Fibroblast of skin of abdomen (primary cell): ENCODE measurements at places on chromosomes 16 and 17.

DNA sequence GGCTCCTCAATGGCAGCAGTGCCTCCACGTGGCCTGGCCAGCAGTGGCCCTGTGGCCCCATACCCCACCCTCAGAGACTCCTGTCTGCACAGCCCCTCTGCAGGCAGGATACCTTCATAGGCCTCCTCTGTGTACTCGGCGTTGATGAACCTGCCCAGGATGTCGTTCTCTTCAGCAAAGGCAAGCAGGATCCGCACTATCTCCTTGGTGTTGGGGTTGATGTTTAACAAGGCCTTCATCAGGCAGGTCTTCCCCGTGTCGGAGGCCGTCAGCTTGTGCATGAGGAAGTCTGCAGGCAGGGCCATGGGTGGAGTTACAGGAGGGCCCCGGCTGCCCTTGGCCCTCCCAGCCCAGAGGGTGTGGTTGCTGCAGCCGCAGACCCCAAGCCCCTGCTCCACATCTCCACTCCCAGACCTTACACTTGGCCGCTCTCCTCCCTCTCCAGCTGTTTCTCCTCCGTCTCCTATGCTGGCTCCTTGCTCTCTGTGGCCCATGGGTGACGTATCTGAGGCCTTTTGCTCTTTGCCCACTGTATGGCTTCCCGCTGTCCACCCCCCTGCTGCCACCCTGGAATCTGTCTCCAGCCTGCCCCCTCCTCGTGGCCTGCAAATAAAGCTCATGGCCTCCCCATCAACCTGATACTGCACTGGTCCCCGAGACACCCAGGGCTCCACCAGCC lies 15.1 kb downstream of the TRPV3 start:
- DNase-seq, result no peak

DNA sequence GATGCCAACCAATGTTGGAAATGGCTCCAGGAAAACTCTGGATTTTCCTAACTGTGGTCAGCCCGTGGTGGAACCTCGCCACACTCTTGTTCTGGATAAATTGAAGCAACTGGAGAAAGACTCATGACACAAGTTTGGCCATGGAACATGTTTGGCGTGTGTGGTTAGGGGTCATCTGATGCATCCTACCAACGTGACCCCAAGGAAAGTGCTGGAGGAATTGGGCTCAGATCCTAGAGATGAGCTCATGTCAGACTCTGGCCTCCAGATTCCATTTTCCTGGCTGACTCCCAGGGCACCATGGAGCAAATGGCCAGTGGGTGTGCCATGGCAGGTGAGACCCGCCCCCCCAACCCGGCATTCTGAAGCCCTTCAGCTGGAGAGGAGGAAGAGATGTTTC lies 58.5 kb downstream of the CACNG5 start:
- DNase-seq, result no peak

- no peak for DNase-seq
Observed at GRCh38 chr17:15650741-15651582, 31.5 kb upstream of the FBXW10B start.

GRCh38 chr16:56675685-56676210 lies 6.1 kb downstream of the MT1H start:
- DNase-seq, result no peak

- DNase-seq, result no peak
Observed at GRCh38 chr16:35144212-35144932, 1685.0 kb downstream of the TP53TG3F start.

- DNase-seq, result no peak
Observed at GRCh38 chr17:39239640-39240314, 14.0 kb upstream of the STAC2 start.

DNA sequence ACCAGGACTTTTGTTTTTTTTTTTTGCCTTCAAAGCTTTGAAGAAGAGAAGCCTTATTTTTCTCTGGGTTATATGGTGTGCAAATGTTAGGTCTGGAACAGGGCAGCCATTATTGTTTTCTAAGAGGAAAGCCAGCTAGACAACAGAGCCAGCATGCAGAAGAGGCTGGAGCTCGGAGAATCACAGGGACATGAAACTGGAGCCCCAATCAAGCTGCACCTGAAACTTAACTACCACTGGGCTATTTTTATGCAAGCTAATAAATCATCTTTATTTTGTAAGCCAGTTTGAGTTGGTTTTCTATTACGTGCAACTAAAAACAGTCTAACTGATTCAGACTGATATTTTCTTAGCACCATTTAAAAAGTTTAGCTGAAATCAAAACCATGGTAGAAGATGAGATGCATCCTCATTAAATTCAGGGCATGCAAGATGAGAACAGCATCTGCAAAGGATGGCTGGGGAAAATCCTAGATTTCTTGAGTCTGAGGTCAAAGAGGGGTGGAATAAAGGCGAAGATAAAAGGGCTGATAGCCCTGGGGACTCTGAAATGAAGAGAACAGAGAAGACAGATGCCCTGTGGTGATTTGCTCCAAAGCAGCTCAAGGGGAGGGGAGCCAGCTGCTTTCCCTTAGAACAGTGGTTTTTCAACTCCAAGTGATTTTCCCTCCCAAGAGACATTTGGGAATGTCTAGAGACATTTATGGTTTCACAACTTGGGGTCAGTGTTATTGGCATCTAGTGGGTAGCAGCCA lies 177.1 kb upstream of the WSCD1 start:
- DNase-seq, result no peak

DNA sequence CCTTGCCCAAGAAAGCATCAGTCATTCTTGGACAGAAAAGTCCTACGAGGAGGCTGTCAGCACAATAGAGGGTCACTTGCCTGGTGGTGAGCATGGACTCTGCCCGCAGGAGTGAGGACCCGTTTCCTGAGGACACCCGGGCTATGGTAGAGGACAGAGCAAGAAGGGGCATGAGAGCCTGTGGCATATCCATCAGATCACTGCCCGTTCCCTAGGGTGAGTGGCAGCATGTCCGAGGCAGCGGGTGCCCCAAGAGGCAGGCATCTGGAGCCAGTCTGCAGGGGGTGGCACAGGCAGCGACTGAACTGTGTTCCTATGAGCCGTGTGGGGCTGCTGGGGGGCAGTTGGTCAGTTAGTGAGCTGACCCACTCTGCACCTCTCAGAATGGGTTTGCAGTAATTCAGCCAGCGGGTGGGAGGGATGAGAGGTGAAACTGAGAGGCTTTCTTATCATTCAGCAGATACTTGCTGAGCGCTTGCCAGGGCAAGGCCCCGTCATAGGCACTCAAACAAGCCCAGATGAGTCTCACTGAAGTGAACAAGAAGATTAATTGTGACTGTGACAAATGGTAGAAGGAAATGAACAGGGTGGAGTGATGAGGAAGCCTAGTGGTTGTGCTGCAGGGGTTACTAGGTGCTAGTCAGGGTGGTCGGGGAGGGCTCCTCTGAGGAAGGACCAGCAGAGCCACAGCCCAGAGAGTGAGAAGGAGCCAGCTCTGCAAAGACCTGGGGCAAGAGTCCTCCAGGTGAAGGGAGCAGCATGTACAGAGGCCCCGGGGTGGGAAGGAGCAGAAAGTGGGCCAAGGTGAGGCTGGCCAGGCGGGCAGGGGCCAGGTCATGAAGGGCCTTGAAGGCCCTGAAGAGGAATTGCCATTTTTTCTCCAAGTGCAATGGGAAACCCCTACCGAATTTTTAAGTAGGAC lies 87.9 kb downstream of the CLEC16A start:
- DNase-seq, result no peak

GRCh38 chr16:89670496-89671431 lies 13.1 kb downstream of the SPATA33 start:
- DNase-seq, result no peak

GRCh38 chr17:64750478-64750877 lies 88.4 kb upstream of the SMURF2 start:
- DNase-seq, result no peak

- no peak for DNase-seq
Observed at GRCh38 chr17:79841369-79842135, 2.3 kb upstream of the CBX4 start.

- DNase-seq, result peak; percentile 19
Observed at GRCh38 chr17:44970136-44970741, 2.1 kb upstream of the C1QL1 start.

GRCh38 chr16:30740364-30741251 lies 7.6 kb upstream of the PHKG2 start:
- DNase-seq, result peak; percentile 21

- DNase-seq, result no peak
Observed at GRCh38 chr17:57557416-57557815, 187.7 kb downstream of the CCDC182 start.

- no peak for DNase-seq
Observed at GRCh38 chr17:71978435-71978834, 142.4 kb upstream of the SOX9 start.

DNA sequence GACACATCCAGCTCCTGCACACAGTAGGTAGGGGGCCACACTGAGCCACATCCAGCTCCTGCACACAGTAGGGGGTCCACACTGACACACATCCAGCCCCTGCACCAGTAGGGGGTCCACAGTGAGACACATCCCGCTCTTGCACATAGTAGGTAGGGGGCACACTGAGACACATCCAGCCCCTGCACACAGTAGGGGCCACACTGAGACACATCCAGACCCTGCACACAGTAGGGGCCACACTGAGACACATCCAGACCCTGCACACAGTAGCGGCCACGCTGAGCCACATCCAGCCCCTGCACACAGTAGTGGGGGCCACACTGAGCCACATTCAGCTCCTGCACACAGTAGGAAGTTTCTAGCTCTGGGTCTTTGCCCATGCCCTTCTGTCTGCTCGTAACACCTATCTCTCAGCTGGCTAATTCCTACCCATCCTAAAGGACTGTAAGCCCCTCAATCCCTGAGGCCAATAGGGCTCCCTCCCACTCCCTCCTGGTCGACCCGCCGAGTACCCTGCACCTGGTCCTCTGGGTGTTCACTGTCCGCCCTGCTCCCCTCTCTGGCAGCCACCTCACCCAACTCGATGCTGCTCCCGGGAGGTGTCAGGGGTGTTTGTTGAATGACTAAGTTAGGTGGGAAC lies 9.4 kb upstream of the ATP2A3 start:
- no peak for DNase-seq

DNA sequence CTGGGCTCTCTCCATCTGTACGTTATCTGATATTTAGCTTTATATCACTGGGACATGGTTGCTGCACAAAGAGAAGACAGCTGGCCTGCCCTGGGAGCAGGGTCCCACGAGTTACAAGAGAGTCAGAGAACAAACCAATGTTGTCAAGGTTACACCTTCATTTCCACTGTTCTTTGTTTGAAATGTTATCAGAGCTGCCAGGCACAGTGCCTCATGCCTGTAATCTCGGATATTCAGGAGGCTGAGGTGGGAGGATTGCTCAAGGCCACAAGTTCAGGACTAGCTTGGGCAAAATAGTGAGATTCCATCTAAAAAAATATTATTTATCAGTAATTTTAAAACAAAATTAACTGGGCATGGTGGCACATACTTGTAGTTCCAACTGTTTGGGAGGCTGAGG lies 34.6 kb downstream of the ATP6V0A1 start:
- no peak for DNase-seq

GRCh38 chr17:35765086-35765710 lies 4.5 kb downstream of the C17orf50 start:
- peak; percentile 45 for DNase-seq

DNA sequence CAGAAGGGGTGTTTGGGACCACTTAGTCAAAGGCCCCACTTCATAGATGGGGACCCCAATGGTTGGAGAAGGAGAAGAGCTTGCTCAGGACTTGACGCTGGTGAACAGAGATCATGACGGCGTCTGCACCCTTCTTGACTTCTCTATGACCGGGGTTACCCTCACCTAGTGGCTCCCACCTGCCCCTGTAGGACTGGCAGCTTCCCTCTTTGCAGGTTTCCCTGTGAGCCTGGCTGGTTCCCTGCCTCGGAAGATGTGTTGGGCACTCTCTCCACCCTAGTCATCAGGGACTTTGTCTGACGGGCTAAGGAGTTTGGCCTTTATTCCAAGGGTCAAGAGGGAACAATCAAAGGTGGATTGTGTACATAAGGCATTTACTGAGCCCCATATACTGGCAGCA lies 22.7 kb downstream of the TBX4 start:
- no peak for DNase-seq

- no peak for DNase-seq
Observed at GRCh38 chr17:49775546-49776260, 11.8 kb upstream of the FAM117A start.

- peak; percentile 81 for DNase-seq
Observed at GRCh38 chr16:69906838-69907401, 44.2 kb upstream of the CLEC18A start.

GRCh38 chr17:40374821-40375498 lies 10.4 kb upstream of the GJD3 start:
- no peak for DNase-seq

- DNase-seq, result no peak
Observed at GRCh38 chr17:13665872-13666635, 64.3 kb upstream of the HS3ST3A1 start.

DNA sequence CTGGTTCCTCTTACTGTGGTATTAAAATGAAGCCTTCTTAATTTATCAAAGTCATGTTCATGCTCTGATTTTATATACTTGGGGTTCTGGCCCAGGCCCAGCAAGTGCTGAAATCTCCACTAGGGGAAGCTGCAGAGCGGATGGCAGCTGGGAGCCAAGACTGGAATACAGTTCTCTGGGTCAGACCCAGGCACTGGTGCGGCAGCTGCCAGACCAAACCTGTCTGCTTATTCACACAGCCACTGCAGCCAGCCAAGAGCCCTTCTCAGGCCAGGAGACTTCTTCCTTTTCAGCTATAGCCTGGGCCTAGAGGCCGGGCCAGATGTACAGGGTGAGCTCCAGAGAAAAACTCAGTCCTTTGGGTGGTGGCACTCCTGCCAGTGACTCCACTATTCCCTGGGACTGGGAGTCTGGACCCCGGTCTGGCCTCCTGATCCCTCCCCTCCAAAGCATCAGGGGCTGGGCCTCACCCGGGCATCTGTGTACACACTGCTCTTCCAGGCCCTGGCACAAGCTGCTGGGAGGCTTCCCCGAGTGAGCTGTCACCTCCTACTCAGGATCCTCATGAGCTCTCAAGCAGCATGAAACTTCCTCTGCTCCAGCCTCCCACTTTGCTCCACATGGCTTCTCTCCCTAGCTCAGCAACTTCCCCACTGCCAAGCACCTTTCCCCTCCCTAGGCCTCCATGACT lies 24.4 kb downstream of the ATP6V0D1 start:
- no peak for DNase-seq
